HCT116 (cell line): ENCODE measurements at places on chromosomes 1 and 21. TPM values are rescaled to one million over a fixed set of nuclear protein-coding genes. Genes with fewer than 3 reads are reported as not detected.

GRCh38 chr1:23899070-23899469 is 14.1 kb downstream of the CNR2 start:
- no peaks in the 10 kb centered on the region for H3K36me3 ChIP-seq
- no peak overlapping the region for H3K27ac ChIP-seq
- no peak overlapping the region for H3K4me3 ChIP-seq
- no peaks in the 10 kb centered on the region for H3K27me3 ChIP-seq
- H3K4me1 ChIP-seq, result no peaks in the 10 kb centered on the region; the same call in 1 of the 2 replicates

- no peak overlapping the region for H3K4me3 ChIP-seq
- H3K27me3 ChIP-seq, result 0 out of 2 replicates have a peak, but pooled peaks cover 13% of the 10 kb centered on the region
- no peak overlapping the region for H3K27ac ChIP-seq
- no peaks in the 10 kb centered on the region for H3K4me1 ChIP-seq
- no peak for DNase-seq
- H3K36me3 ChIP-seq, result no peaks in the 10 kb centered on the region
Measured at GRCh38 chr1:101444381-101444780, 207.6 kb downstream of the S1PR1 start.

GRCh38 chr1:223737342-223737741 is 25.0 kb downstream of the CAPN2 start:
- H3K4me3 ChIP-seq, result no peak overlapping the region
- peaks cover 31% of the 10 kb centered on the region; the same call in 1 of the 2 replicates for H3K36me3 ChIP-seq
- no peaks in the 10 kb centered on the region for H3K27me3 ChIP-seq
- DNase-seq, result no peak

Gene THEM5
- not detected for total RNA-seq

Gene LCE1F
- not detected for total RNA-seq

DNA sequence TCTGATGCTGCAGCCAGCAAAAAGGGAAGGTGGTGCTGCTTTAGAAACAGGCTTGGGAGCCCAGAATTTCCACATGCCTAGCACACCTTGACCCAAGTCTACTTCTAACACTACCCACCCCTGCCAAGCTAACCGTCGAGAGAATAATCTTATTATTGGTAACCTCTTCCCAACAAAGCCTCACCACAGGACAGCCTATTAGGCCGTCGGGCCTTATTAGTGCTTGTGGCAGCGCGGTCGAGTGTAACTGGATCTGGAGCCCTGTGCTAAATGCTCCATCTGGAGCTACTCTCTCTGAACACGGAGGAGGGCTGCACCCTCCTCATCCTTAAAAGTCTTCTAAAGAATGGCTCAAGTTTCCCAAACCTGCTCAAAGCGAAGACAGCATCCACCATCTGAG is 165.5 kb upstream of the NFIA start:
- H3K4me3 ChIP-seq, result no peak overlapping the region
- no peaks in the 10 kb centered on the region for H3K4me1 ChIP-seq
- H3K36me3 ChIP-seq, result no peaks in the 10 kb centered on the region
- no peak for DNase-seq
- H3K27me3 ChIP-seq, result no peaks in the 10 kb centered on the region
- H3K27ac ChIP-seq, result no peak overlapping the region

DNA sequence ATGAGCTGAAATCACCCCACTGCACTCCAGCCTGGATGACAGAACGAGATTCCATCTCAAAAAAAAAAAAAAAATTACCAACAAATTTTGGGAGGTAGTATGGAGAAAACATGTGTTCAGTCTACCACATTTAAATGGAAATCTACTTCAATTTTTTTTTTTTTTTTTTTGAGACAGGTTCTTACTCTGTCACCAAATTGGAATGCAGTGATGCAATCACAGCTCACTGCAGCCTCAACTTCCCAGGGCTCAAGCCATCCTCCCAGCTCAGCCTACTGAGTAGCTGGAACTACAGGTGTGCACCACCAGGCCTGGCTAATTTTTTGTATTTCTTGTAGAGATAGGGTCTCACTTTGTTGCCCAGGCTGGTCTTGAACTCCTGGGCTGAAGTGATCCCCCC is 82.1 kb downstream of the GFI1 start:
- H3K36me3 ChIP-seq, result no peaks in the 10 kb centered on the region
- no peak for DNase-seq
- no peaks in the 10 kb centered on the region for H3K4me1 ChIP-seq
- H3K27ac ChIP-seq, result no peak overlapping the region
- no peak overlapping the region for H3K4me3 ChIP-seq
- no peaks in the 10 kb centered on the region for H3K27me3 ChIP-seq

DNA sequence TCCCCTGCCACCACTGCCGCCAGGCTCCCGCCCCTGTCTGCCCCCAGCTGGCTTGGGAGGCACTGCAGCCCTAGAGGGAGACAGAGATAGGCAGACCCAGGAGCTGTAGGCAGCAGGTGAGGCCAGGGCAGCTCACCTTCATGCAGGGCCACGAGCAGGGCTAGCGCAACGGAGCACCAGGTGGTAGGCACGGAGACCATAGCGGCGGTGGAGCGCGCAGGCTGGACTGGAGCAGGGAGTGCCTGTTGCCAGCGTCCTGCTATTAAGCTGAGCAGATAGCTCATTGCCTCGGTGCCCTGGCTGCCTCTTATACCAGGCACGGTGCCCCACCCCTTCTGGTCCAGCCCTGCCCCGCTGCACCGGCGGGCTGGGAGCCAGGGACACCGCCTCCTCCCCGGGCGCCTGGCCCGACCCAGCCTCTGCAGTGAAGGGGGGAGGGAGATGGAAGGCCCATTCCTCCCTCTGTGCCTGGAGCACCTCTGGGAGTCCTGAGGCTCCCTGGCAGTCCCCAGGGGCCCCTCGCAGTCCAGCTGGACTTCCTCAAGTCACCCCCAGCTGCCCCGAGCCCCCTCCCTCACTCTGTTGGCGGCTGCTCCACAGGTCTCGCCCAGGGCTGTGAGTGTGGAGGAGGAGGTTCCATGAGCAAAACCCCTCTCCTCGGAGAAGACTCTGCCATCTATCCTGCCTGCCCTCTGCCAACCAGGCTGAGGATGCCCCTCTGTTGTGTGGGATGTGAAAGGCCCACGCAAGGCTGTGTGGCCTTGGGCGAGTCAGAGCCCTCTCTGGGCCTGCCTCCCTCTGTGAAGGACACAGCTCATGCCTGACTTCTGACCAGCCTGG is at the start of gene EDN2:
Gene EDN2 (minus strand): TSS at position 282 of the 840 bp plus-strand sequence. CDS start 82 bp downstream, at position 200.
- no peak within 1 kb of the TSS for H3K27ac ChIP-seq
- H3K36me3 ChIP-seq, result no peaks in the 10 kb centered on the region
- H3K4me3 ChIP-seq, result no peak within 1 kb of the TSS
- peaks cover 50% of the 10 kb centered on the region for H3K4me1 ChIP-seq
- H3K27me3 ChIP-seq, result no peaks in the 10 kb centered on the region
- DNase-seq, result no peak

Gene PTGFR
- not detected for total RNA-seq

- H3K4me3 ChIP-seq, result no peak overlapping the region
- no peaks in the 10 kb centered on the region for H3K36me3 ChIP-seq
- no peak overlapping the region for H3K27ac ChIP-seq
- peaks cover 8% of the 10 kb centered on the region; the same call in 1 of the 2 replicates for H3K27me3 ChIP-seq
Measured at GRCh38 chr1:47867438-47868347, 129.5 kb downstream of the TRABD2B start.

Gene F3
- 58.5 TPM for total RNA-seq

- H3K36me3 ChIP-seq, result no peaks in the 10 kb centered on the region
- no peaks in the 10 kb centered on the region for H3K4me1 ChIP-seq
- H3K27me3 ChIP-seq, result no peaks in the 10 kb centered on the region
- DNase-seq, result no peak
Measured at GRCh38 chr1:115283681-115284146, 54.3 kb downstream of the NGF start.

- DNase-seq, result no peak
- H3K4me1 ChIP-seq, result no peaks in the 10 kb centered on the region
- peaks cover 55% of the 10 kb centered on the region for H3K27me3 ChIP-seq
- no peak overlapping the region for H3K4me3 ChIP-seq
- no peaks in the 10 kb centered on the region for H3K36me3 ChIP-seq
Measured at GRCh38 chr1:208060215-208060869, 149.4 kb upstream of the CD34 start.

DNA sequence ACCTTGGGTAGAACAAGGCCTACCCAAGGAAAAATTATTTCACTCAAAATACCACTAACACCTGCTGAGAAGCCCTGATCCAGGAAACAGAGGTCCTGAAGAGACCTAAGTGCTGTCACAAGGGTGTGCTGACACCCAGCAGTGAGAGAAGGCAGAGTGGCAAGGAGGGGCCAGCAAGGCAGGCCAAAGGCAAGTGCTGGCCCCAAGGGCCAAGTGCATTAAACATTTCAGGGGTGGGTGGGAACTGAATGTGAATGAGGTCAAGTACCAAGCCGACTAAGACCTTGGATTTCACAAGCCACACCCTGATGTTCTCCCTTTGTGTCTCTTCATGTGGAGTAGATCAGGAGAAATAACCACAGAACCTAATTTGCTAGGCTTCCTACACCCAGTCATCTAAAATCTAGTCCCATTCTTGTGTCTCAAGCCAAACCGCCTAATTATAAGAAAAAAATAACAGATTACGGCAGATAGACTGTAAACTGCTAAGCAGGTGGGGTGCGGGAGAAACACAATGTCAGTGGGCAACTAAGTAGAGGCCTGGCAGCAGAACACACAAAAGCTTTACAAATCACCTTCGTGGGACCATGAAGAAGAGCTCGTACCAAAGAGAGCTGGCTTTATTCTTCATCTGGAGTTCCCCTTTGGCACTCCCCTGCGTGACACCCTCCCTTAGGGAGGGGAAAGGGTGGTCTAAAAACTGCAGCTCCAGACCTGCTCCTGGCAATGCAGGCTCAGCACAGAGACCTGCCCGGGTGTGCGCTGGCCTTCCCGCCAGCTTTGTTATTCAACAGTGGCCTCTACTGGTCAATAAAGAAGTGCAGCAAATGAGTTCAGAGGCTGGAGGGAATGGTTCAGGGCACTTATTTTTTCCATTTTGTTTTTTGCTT is 8.7 kb downstream of the UBE2G2 start:
- 0 out of 2 replicates have a peak, but pooled peaks cover 2% of the 10 kb centered on the region for H3K36me3 ChIP-seq
- no peaks in the 10 kb centered on the region for H3K27me3 ChIP-seq
- no peak overlapping the region for H3K4me3 ChIP-seq
- H3K27ac ChIP-seq, result no peak overlapping the region
- H3K4me1 ChIP-seq, result no peaks in the 10 kb centered on the region

- H3K27me3 ChIP-seq, result no peaks in the 10 kb centered on the region
- H3K4me3 ChIP-seq, result no peak overlapping the region
- no peaks in the 10 kb centered on the region for H3K4me1 ChIP-seq
- no peak overlapping the region for H3K27ac ChIP-seq
- H3K36me3 ChIP-seq, result no peaks in the 10 kb centered on the region; the same call in 1 of the 2 replicates
- no peak for DNase-seq
Measured at GRCh38 chr21:42542196-42542595, 28.5 kb downstream of the SLC37A1 start.

Gene HES5
- total RNA-seq, result not detected

Gene PROK1
- total RNA-seq, result 0.22 TPM

- no peak overlapping the region for H3K27ac ChIP-seq
- no peak for DNase-seq
- H3K36me3 ChIP-seq, result no peaks in the 10 kb centered on the region
- no peaks in the 10 kb centered on the region for H3K4me1 ChIP-seq
- H3K27me3 ChIP-seq, result peaks cover 9% of the 10 kb centered on the region; the same call in 1 of the 2 replicates
- no peak overlapping the region for H3K4me3 ChIP-seq
Measured at GRCh38 chr1:107767156-107767582, 197.8 kb downstream of the VAV3 start.
